ENCODE measurements at places on chromosomes 1 and 21. TPM values are rescaled to one million over a fixed set of nuclear protein-coding genes. Genes with fewer than 3 reads are reported as not detected.

GRCh38 chr1:244730153-244730933 is 77.4 kb downstream of the DESI2 start:
- H3K36me3 ChIP-seq: no peaks in the 10 kb centered on the region
- H3K4me3 ChIP-seq: peak overlapping the region; percentile 54
- peak overlapping the region; percentile 50 for H3K27ac ChIP-seq
- H3K4me1 ChIP-seq: peaks cover 7% of the 10 kb centered on the region
- no peaks in the 10 kb centered on the region for H3K27me3 ChIP-seq

Gene CDC14A
- 5.3 TPM for total RNA-seq

DNA sequence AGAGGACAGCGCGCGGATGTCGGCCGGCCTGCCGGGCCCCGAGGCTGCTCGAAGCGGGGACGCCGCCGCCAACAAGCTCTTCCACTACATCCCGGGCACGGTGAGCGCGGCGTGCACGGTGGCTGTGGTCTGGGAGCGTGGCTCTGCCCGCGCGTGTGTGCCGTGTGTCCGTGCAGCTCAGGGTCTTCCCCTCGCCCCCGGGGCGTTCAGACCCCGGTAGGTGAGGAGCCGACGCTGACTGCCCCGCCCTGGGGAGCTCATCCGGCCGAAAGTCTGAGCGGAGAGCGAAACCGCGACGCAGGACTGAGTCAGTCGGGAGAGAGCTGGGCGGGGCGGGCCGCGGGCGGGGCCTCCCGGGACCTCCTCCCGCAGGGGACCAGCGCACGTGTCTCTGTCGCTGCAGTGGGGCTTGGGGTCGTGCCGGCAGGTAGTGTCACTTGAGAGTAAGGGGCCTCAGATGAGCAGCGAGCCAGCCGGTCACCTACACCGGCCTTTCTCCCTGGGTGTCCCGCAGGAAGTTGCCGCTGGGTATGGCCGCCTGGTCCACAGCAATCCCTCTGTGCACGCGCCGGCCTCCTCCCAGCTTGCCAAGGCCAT is 520 bp downstream of the PLEKHN1 start:
- H3K27me3 ChIP-seq: no peaks in the 10 kb centered on the region
- peak overlapping the region; percentile 99 for H3K27ac ChIP-seq
- H3K4me1 ChIP-seq: peaks cover 81% of the 10 kb centered on the region
- H3K36me3 ChIP-seq: peaks cover 31% of the 10 kb centered on the region

GRCh38 chr1:67956116-67956515 is 94.3 kb downstream of the DIRAS3 start:
- no peak overlapping the region for H3K4me3 ChIP-seq
- H3K27ac ChIP-seq: no peak overlapping the region

Measured in esophagus squamous epithelium (tissue), 5 donors.